ENCODE measurements at places on chromosomes 16 and 17. TPM values are rescaled to one million over a fixed set of nuclear protein-coding genes. Genes with fewer than 3 reads are reported as not detected.

DNA sequence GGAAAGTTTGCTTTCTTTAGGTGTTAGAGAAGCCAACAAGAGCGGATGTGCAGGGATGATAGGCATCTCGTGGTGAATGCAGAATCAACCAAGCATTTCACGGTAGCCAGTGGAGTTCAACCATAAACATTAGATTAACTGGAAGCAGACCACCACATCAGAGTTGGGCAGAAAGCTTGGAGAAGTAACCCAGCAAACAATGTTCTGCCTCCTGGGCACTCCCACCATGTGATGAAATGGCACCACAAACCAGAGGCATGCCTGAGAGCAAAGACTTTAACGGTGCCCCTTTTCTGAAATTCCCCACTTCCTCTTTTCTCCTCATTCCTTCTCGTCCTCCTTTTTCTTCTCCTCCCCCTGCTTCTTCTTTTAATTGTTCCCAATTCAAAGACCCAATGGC, 193.5 kb upstream of the ANKFN1 start:
- DNase-seq, result no peak

DNA sequence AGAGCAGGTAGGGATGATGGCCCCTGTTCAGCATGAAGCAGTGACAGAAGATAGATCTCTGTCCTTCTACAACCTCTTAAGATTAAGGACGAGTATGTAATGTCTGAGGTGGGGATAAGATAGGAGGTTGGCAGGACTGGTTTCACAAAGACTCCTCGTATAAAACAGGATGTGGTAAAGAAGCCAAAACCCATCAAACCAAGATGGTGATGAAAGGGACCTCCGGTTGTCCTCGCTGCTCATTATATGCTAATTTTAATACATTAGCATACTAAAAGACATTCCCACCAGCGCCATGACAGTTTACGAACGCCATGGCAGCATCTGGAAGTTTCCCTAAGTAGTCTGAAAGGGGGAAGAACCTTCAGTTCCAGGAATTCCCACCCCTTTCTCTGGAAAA, 27.3 kb downstream of the MIS12 start:
- no peak for DNase-seq

Gene PRSS33
- not detected for total RNA-seq

DNA sequence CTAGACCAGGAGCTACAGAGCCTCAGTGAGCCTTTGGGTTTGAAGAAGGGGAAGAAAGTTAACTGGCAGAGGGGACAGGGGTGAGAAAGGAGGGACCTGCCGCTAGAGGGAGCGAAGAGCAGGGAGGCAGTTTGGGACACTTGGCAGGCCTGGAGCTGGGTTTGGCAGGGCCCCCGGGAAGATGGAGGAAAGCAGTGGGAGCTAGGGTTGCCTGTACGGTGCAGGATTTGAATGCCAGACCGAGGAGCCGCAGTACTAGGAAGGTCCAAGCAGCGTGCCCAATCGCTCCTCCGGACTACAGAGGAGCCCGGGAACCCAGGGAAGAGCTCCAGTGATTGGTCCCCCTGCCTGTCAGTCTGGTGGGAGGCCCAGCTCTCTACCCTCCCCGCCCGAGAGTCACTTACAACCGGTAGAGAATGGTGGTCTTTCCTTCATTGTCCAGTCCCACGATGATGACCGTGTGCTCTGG, 1.3 kb downstream of the ARL5C start:
- peak; percentile 93 for DNase-seq

- DNase-seq, result no peak
Measured at GRCh38 chr17:4934173-4934979, 2.3 kb downstream of the GP1BA start.

GRCh38 chr16:24514096-24514495, 25.3 kb upstream of the RBBP6 start:
- DNase-seq, result no peak

DNA sequence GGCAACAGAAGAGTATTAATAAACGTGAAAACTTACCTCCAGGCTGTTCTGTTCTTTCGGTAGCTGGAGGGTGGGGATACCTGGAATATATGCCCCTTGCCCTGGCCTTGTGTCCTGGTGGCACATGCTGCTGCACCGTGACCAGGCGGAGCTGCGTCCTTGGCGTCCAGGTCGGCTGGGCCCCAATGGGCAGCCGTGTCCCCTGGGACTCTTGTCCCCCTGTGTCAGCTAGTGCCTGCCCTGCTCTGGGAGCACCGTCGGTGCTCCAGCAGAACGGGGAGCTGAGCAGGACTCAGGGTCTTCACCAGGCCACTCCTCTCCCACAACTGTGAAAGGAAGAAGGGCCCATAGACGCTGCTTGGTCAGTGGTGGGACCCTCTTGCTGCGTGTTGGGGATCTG, 7.9 kb downstream of the ZNF213 start:
- DNase-seq, result no peak

DNA sequence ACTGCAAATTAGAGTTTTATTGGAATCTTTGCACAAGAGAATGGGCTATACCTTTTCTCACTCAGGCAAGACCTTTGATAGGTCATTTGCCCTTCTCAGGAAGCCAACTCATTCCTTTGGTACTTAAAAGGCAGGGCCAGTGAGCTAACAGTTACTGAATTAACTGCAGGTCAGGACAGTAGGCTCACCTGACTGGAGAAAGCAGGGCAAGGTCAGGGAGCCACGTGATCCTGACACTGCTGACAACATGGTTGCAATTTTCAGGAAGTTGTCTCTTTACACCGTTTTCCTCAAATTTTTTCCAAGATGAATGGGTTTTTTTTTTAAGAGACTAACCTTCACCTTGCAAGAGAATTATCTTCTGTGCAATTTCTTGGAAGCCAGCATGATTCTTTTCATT, 21.1 kb downstream of the CPSF4L start:
- no peak for DNase-seq

- no peak for DNase-seq
Measured at GRCh38 chr16:89502081-89502843, 5.9 kb upstream of the SPG7 start.

Gene GNGT2
- total RNA-seq, result 1.5 TPM

DNA sequence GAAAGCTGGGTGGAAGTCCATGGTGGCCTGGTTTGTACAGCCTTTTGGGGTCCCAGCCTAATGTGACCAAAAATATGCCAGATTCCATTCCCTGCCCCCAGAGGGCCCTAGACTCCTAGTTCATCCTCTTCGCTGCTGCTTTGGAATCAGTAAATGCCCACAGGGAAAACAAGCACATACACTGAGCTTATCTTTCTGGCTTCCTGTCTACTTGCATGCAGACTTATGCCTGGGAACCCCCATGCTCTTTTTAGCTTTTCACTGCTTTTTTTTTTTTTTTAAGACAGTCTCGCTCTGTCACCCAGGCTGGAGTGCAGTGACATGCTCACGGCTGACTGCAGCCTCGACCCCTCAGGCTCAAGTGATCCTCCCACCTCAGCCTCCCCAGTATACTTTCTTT, 6.2 kb upstream of the CD300LG start:
- no peak for DNase-seq

- no peak for DNase-seq
Measured at GRCh38 chr16:6956511-6956910, 376.1 kb upstream of the RBFOX1 start.

DNA sequence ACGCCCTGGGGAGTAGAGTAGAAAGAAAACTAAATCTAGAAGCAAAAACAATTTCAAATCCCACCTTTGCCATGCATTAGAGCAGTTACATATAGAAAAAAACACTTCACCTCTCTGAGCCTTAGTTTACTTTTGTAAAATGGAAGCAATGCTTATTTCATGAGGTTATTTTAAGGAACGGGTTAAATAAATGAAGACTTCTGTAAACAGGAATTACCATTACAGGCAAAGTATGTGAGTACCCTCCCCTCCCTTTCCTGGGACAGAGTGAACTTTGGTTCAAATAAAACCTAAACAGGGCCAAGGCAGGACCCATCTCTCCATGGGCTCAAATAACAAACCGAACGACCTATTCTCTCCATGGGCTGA, 4.5 kb upstream of the KRT15 start:
- DNase-seq, result no peak

- DNase-seq, result no peak
Measured at GRCh38 chr16:88927661-88928060, 49.3 kb downstream of the CBFA2T3 start.

- DNase-seq, result no peak
Measured at GRCh38 chr16:84247844-84248243, 8.0 kb upstream of the KCNG4 start.

DNA sequence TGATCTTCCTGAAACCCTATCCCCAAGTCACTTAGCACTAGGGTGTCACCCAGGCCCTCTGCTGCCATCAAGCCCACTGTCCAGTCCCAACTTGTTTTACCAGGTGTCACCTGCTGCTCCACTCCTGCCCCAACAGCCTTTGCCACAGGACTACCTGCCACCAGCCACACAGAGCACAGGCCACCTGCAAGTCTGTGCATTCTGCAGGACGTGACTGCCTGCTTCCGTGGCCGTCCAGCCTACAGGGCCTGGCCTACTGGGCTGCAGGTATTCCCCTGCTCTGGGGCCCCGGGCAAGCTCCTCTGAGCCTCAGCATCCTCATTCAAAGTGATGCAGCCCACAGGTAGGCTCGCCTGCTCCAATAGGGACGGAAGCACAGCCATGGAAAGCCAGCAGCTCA, 3.2 kb downstream of the MCRIP1 start:
- DNase-seq, result no peak

All from heart left ventricle (tissue), 16 donors.